Gastroesophageal sphincter (tissue), 4 donors: ENCODE measurements at places on chromosomes 13 and 19.

DNA sequence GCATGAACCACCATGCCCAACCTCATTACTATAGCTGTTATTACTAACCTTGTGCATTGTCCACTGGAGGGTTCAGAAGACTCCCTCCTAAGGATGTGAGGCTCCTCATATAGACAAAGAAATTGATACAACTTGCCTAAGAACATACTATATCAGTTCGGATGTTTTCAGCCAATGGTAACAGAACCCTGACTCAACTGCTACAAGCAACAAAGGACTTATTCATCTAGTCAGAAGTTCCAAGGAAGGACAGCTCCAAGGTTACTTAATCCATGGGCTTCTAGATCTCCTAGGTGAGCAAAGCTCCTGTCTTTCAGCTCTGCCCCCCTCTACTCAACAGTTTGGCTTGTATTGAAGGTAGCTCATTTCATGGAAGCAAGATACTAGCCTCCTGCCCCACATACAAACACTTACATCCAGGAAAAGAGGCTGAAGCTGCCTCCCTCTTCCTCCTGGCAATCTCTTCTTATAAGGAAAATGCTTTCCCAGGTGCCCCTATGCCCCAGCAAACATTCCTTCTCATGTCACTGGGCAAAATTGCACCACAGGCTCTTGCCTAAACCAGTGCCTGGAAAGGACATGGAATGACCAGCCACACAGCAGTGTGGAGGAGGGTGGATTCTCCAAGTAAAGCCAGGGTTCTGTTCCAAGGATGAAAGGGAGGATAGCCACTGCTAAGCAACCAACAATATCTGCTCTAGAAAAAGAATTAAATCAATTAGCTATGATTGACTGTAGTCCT is 497.8 kb downstream of the FOXO1 start:
- no peak for ATAC-seq

DNA sequence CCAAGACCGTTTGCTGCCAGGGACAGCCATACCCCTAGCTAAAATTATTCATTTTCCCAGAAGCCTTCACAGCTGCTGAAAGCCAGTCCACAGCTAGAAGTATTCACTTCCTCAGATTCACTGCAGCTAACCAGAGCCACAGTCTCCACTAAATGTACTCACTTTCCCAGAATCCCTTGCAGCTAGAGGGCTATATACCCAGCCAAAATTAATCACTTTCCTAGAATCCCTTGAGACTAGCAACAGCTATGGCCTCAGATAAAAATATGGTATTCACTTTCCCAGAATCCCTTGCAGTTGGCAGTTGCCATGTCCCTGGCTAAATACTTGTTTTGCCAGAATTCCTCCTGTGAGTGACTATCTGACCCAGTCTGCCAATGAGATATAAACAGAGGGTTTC is 13.8 kb upstream of the MEIS3 start:
- ATAC-seq = no peak

DNA sequence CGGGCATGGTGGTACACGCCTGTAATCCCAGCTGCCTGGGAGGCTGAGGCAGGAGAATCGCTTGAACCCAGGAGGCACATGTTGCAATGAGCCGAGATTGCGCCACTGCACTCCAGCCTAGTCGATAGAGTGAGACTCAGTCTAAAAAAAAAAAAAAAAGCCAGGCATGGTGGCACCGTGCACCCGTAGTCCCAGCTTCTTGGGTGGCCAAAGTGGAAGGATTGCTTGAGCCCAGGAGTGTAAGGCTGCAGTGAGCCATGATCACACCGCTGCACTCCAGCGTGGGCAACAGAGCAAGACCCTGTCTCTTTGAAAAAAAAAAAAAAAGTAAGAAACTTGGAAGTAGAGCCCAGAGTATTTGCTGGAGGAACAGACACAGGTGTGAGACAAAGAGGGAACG is 27.7 kb downstream of the CCDC8 start:
- ATAC-seq = no peak

GRCh38 chr13:113601166-113602070 is 16.9 kb downstream of the TFDP1 start:
- ATAC-seq = no peak

DNA sequence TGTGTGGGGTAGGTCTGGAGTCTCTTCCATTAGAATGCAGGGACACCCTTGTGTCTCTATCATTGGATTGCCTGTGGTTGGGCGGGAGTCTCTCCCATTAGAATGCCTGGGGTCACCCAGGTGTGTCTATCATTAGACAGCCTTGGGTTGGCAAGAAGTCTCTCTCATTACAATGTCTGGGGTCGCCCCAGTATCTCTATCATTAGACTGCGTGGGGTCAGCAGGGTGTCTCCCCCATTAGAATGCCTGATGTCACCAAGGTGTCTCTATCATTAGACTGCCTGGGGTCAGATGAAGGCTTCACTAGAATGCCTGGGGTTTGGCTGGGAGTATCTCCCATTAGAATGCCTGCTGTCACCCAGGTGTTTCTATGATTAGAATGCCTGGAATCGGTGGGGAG is 1539.0 kb downstream of the UQCRFS1 start:
- ATAC-seq = no peak

GRCh38 chr13:20080377-20081164 is 80.3 kb downstream of the GJA3 start:
- no peak for ATAC-seq

DNA sequence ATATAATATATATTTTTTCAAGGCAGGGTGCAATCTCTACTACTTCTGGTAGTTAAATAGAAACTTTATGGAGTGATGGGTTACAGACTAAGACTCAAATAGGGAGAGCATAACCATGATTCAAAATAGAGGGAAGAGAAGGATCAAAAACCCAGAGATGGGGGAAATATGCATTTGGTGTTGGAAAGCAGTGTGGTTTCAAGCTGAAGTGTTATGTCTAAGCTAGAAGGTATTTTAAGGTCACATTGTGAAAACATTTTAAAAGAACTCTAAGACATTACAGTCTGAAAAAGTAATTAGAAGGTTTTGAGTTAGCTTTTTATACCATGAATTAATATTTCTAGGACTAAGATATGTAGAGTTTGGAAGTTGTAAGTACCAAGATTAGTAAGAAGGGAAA is 2741.4 kb downstream of the PCDH9 start:
- no peak for ATAC-seq

- no peak for ATAC-seq
These were observed 77.0 kb downstream of the RUBCNL start for GRCh38 chr13:46310066-46310465.

GRCh38 chr13:39676315-39676876 is 20.9 kb downstream of the COG6 start:
- ATAC-seq = no peak

DNA sequence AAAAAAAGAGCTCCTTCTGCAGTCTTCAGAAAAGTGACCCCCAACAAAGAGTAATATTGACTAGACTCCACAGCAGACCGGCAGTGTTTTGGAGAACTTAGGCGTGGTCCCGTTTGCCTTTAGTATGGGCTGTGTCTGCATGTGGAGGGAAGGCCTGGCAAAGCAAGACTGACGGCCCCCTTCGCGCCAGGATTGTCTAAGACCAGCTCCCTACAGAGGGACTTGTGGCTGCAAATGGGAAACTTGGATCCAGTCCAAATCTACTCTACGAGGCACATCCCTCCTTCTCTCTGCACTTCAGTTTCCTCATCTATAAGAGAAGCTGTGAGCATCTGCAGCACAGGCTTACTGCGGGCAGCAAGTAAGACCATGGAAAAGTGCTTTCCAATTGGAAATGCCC is 350.0 kb downstream of the ZNF536 start:
- no peak for ATAC-seq

DNA sequence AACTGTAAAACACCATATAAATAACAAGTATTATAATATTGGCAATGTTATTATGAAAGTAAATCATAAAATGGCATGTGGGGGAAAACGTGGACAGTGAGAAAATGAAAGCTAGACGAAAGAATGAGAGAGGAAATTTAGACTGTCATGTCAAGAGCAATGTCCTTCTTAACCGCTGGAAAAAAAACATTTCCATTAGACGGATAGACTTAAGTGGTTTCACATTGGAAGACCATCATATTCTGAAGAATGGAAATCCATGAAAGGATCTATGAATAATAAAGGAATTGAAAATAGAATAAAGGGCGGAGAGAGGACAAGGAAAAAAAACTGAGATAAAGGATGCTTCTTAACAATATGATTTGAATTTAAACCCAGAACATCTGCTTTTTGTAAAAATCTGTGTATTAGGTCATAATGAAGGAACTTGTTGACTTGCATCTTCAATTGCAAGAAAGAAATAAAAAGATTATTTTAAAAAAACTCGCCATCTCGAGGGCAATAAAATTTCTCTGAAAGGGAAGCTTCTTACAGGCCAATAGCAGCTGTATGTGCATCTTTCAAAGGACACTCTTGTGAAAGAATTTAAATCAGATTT is 90.6 kb downstream of the SPRY2 start:
- no peak for ATAC-seq

DNA sequence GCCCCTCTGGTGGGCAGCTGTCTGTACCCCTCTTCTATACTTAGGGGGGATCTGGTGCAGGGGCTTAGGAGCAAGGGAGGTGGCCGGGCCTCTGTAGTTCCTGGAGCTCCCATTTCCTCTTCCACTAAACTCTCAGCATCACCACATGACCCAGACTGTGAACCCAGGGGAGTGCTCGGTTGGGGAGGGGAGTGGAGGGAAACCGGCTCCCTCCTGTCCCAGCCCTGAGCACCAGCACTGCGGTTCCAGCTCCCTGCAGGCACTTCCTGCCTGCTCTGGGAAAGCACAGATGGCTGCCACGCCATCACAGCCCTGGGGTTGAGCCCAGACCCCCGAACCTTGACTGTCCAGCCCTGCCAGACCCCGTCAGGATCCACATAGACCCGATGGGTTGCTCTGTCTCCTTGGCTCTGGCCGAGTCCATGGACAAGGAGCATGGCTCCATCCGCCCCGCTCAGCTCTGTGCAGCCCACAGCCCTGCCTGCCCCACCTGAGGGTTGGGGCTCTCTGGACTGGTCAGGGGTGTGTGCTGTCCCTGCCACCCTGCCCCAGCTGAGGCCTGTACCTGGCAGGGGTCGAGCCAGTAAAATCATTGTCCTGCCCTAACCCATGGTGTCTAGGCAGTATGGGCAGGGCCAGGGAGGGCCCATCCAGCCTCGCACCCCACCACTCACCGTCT is 36.0 kb upstream of the SLC7A10 start:
- peak; percentile 44 for ATAC-seq

DNA sequence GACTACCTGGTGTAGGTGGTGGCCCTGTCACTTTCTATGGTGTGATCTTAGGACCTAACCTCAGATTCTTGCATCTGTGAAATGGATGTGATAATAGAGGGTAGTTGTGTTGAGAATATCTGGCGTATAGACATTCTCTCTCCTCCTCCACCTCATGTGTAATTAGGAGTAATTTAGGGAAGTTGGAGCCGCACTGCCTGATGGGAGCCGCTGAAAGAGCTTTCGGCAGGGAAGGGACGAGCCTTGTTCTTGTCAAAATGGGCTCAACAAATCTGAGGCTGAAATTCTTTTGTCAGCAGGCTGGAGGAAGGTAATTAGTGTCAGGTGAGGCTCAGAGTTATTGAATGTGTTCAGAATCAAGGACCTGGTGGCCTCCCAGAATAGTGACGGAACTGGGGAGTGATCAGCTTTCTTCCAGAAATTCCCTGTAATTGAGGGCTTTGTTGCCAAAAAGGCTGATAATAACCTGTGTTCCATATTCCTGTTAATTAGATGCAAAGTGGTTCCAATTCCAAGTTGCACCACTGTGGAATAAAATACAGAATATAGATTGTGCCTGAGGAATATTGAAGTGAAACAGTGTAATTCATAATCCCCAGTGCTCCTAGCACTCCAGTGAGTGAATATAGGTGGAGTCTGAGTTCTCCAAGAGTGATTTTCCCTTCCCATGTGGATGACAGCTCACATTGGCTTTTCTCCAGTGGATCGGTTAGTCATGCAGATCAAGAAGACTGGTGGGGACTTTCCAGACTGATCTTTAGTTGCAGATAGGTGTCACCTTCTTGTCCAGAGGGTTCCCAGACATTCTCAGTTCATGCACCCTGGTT is 47.5 kb downstream of the SPATA13 start:
- ATAC-seq = no peak

- ATAC-seq = no peak
These were observed 104.6 kb upstream of the ZNF98 start for GRCh38 chr19:22526661-22527272.

DNA sequence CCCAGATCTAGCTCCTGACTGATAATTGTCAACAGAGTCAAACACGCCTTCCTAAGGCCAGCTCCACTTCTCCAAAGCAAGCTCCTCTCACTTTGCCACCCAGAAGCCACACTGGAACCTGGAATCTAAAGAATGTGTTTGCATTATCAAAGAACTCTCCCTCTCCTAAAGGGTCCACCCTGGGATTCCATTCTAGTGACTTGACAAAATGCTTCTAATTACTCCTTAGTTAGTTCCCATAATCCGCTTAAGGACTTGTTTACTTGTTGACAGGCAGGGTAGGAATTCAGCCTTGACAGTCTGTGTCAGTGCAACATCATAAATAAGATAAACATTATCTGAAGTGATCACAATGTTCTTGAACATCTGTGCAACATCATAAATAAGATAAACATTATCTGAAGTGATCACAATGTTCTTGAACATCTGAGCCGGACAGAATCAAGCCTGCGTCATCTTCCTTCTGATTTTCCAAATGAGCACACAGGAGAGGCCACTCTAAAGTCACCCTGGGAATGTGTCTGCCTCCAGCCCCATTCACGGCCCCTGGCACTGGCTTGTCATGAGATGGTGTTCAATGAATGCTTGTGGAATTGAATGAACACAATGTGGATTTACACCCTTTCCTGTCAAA is 512.1 kb downstream of the IRS2 start:
- ATAC-seq = peak; percentile 51

DNA sequence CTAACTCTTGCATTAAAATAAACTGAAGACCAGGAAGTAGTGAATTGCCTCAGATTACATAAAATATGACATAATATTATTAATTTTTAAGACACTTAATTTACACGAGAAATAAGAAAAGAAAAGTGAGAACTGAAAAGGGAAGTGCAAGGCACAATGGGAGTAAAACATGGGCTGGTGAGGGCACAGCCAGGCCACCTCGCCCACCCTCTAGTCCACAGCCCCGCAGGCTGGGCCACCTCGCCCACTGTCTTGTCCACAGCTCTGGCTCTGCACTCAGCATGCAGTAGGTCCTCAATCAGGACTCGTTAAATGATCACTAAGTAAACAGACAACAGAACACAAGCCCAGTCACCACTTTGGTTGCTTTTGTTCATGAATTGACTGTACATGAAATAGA is 67.8 kb upstream of the ARHGEF7 start:
- ATAC-seq = no peak

DNA sequence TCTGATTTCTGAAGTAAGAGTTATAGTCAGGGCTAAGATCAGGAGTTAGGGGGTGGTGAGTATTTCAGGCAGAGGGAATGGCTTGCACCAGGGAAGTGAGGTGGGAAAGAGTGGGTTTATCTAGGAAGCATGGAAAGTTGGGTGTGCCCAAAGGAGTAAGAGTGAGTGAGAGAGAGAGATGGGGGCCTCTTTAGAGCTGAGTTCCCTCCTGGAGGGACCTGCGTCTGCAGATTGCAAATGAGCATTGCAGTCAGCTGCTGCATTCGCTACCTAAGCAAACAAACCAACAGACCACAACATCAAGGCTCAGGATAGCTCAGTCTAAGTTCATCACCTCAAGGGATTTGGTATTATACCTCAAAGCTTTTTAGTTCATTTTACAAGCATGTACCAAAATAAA is 405.8 kb downstream of the FGF9 start:
- no peak for ATAC-seq
